Right ventricle myocardium inferior (tissue), 1 donor: ENCODE measurements at places on chromosomes 5 and 9.

- DNase-seq = no peak
These were observed 308.0 kb downstream of the DOCK8 start for GRCh38 chr9:522658-523057.

DNA sequence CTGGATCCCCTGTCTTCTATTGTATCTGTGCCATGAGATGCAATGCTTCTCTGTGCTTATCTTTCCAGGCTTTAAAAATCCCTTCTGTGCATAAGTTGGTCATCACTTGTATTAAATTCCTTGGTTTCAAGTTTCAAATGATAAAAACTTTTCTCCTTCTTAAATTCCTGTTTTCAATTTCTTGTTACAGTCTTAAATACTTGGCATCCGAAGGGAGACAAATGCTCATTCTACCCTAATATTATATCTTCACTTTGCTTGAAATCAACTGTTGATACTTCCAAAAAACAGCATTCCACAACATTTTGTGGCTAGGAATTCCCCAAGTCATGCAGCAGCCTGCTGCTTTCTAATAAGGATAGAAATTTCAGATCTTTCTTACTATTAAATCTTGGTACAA is 413.2 kb upstream of the ACTBL2 start:
- DNase-seq = no peak

DNA sequence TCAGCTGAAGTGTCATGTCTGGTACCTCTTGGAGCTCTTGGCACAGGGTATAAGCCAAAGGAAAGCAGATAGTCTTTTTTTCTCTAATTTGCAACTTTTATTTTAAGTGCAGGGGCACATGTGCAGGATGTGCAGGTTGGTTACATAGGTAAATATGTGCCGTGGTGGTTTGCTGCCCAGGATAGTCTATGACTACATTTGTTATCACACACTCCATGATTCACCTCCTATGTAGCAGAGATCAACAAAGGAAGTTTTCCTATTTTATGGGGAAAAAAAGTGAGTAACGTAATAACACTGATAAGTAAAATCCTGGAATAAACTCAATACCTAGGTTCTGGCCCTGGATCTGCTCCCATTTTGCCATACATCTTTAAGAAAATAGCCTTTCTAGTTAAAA is 234.6 kb downstream of the CAAP1 start:
- DNase-seq = no peak

DNA sequence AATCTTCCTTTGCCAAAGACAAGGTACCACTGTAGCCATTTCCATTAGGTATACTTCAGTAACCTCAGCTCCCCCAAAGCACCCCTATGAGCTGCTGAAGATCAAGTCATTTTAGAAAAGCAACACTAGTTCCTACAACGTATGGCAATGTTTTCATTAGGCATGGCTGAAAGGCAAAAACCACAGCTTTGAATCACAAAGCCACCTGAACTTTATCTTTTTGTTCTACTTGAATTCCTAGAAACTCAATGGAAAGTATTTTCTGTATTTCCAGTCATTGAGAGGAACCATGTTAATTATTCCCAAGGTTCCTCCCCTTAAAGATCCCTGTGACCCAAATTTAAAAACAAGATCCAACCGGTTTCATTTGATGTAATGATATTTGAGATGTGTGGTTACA is 152.1 kb downstream of the EFNA5 start:
- DNase-seq = no peak

- no peak for DNase-seq
These were observed 33.0 kb downstream of the NR3C1 start for GRCh38 chr5:143370440-143370839.

DNA sequence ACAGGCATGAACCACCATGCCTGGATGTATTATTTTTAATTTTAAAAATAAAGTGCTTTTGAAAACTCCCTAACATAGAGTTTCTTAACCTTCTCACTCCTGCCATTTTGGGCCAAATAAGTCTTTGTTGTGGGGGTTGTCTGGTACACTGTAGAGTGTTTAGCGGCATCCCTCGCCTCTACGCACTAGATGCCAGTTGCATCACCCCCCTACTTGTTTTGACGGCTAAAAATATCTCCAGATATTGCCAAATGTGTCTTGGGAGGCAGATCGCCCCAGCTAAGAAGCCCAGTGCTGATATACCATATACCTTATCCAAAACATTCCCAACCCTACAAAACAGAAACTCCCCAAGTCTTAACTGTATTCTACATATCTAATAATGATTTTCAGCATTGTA is 54.6 kb downstream of the SCAI start:
- no peak for DNase-seq

- DNase-seq = no peak
These were observed 194.8 kb upstream of the IL12B start for GRCh38 chr5:159525117-159525516.

DNA sequence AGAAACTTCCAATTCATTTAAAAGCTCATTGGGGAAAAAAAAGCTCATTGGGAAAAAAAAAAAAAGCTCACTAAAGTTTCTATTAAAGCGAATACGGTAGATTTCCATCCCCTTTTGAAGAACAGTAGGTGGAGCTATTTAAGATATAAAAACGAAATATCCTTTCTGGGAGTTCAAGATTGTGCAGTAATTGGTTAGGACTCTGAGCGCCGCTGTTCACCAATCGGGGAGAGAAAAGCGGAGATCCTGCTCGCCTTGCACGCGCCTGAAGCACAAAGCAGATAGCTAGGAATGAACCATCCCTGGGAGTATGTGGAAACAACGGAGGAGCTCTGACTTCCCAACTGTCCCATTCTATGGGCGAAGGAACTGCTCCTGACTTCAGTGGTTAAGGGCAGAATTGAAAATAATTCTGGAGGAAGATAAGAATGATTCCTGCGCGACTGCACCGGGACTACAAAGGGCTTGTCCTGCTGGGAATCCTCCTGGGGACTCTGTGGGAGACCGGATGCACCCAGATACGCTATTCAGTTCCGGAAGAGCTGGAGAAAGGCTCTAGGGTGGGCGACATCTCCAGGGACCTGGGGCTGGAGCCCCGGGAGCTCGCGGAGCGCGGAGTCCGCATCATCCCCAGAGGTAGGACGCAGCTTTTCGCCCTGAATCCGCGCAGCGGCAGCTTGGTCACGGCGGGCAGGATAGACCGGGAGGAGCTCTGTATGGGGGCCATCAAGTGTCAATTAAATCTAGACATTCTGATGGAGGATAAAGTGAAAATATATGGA is at the start of gene PCDHGA12:
TSS of gene PCDHGA12 (plus strand) at position 176 of the 782 bp plus-strand sequence. CDS start at position 429, 253 bp downstream.
- DNase-seq = no peak

- no peak for DNase-seq
These were observed 151.8 kb upstream of the EPB41L4A start for GRCh38 chr5:112570708-112571444.

DNA sequence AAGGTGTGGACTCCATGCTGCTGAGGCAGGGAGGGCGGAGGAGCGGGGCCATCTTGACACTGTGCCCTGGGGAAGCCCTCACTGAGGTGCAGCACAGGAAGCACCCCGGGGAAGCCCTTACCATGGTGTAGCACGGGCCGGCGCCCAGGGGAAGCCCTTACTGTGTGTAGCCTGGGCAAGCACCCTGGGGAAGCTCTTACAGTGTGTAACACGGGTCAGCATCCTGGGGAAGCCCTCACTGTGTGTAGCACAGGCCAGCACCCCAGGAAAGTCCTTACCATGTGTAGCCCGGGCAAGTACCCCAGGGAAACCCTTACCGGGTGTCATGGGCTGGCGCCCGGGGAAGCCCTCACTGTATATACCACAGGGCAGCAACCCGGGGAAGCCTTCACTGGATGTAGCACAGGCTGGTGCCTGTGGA is 62.6 kb upstream of the ZNF354B start:
- no peak for DNase-seq

DNA sequence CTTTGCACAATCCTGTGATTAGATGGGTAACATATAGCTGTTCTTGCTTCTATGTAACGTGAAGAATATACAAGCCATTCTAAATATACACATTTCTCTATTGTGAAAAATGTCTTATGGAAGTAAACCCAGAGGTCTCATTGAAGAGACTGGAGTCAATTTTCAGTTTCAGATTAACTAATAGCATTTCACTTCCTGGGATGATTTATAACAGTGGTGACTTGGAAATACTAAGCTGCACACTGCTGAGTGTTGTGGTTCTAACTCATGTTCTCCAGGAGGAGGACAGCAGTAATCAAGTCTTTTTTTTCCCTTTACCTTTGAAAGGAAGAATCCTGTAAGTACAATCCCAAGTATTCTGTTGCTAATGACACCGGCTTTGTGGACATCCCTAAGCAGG is 3.3 kb downstream of the CTSL start:
- DNase-seq = no peak

DNA sequence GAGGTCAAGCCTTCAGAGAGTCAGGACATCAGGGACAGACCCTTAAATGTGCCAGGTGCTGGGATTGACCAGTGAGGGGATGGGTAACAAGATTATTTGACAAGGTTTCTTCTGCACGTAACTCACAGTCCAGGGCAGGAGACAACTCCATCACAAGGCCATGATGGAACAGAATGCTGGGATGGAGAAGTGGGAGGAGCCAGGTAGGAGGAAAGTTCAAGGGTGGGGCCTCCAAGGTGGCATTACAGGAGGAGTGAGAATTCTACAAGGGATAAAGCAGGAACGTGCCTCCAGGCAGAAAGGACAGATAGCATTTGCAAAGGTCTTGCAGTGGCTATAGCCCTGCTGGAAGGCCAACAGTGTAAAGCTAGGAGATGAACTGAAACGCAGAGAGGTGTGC is 102.2 kb downstream of the FGF18 start:
- DNase-seq = no peak

- DNase-seq = peak; percentile 70
These were observed 795 bp downstream of the NDUFAF2 start for GRCh38 chr5:60945813-60946187.

DNA sequence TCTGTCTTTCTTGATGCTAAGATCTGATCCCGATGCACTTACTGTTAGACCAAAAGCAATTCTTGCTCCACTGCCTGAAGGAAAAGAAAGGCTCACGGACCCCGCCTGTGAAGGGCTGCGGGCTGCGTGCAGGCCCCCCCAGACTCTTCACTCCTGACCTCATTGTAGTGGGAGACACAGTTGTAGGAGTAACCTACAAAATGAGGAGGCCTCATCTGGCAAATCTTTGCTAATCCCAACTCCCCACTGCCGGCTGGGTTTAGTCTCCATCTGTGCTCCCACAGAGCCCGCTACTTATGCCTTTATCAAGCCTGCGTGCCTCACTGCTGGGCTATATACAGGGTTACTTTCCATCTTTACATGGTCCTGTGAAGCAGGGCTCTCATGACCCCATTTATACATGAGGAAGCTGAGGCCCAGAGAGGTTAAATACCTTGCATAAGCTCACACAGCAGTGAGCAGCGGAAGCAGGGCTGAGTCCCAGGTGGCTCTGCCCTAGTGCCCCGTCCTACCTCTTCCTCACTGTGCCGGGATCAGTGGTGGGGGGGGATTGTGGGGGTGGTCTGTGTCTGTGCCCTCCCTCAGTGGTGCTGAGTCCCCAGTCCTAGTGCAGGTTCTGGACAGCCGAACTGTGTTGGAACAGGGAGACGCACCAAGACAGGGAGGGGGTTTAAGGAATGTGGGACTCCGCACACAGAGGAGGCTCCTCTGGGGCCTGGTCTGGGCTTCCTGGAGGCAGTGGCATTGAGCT is 43.9 kb upstream of the RNF130 start:
- DNase-seq = no peak

- DNase-seq = peak; percentile 86
These were observed 52.6 kb downstream of the TENT4A start for GRCh38 chr5:6765612-6766525.

GRCh38 chr9:113805486-113806132 is 70.5 kb upstream of the ZNF618 start:
- DNase-seq = no peak

DNA sequence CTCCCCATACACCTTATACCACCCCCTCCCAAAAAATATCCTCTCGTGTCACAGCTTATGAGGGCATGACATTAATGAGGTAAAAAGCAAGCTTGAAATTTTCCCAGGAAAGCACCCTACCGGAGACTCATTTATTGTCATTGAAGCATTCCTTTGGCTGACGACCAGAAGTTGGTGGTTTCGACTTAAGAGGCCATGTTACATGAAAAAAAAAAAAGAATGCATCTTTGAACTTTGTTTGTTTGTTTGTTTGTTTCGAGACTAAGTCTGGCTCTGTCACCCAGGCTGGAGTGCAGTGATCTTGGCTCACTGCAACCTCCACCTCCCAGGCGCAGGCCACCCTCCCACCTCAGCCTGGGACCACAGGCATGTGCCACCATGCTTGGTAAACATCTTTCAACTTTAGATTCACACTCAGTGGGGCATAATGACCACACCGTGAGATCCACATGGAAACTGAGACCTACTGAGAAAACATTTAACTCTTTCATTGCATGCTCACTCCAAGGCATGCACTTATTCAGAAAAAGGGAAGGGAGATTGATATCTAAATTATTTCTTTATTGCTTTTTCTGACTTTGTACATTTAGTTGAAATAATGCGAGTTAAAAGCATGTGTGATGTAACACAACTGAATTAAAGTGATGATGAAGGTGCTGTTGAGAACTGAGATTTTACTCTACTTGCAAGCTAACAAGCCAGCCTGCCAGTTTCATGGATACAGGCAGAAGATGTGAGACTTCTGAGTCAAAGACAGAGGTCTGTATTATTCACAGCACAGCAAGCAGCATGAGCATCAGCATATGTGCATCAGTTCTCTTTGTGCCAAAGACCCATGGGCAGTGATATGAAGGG is 5.1 kb upstream of the RAB14 start:
- DNase-seq = no peak

- DNase-seq = no peak
These were observed 110.0 kb downstream of the PAM start for GRCh38 chr5:102865171-102865509.

GRCh38 chr9:114301798-114302565 is 20.9 kb upstream of the ORM1 start:
- no peak for DNase-seq

DNA sequence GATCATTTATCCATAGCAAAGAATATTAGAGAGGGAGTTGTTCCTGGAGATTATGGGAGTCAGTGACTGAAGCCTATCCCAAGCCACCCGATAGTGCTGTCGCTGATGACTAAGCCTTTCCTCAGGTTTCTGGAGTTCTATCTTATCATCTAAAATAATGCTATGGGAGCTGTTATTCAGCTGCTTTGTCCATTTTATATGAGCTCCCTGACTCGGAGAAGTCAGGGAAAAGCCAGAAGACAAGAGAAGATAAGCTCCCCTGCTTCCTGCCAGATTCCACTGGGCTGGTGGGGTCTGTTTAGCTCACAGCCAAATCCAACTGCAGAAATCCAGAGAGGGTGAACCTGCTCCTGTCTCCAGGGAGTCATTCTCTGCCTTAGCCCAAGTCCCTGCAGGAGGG is 148.2 kb downstream of the DROSHA start:
- DNase-seq = no peak

DNA sequence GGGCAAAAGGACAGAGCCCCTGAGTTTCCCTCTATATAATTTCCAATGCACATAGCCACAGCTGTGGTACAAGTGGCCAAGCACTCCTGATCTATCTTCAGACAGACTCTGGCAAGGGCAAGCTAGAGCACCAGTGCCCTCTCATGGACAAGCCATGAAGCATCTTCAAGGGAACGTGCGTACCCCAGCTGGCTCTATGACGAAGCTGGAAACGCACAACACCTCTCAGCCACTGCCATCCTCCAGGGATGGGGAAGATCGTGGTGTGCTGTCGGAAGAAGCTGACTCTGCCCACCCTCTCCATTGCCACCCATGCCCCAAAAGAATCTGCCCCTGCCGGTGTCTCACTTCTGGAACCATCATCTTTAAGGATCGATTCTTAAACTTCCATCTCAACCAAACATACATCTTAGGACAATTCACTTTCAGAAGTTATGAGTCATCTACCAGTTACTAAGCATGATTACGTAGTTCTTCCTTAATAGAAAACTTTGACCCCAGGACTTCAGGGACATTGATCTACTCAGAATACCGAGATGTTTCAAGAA is 482.9 kb downstream of the AGTPBP1 start:
- peak; percentile 67 for DNase-seq
